ENCODE measurements at places on chromosomes 7 and 10. TPM values are rescaled to one million over a fixed set of nuclear protein-coding genes. Genes with fewer than 3 reads are reported as not detected.

HOXA7 gene
- total RNA-seq, result 4.1 TPM

GFRA1 gene
- total RNA-seq, result 0.92 TPM

ADRB1 gene
- total RNA-seq, result 2.4 TPM

SRRM3 gene
- 2.9 TPM for total RNA-seq

TMEM184A gene
- 6.7 TPM for total RNA-seq
